ENCODE measurements at places on chromosomes 1 and 21.

DNA sequence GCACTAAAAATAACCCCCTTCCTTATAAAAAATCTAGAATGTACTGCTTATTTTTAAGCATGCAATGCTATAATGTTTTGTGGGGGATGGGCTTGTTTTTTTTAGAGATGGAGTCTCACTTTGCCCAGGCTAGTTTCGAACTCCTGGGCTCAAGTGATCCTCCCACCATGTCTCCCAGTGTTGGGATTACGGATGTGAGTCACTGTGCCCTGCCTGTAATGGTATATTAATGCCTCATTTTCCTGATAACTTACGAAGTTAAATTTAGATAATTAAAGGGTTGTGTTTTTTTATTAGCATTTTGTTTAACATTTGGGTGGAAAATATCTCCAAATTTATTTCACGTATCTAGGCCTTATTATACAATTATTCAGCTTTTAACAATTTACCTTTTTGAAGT lies 6.5 kb downstream of the RNF11 start:
- DNase-seq: no peak

- DNase-seq: no peak
Measured at GRCh38 chr1:231376875-231377549, 38.9 kb downstream of the SPRTN start.

GRCh38 chr1:213650603-213651002 lies 337.2 kb upstream of the PROX1 start:
- no peak for DNase-seq

- peak; percentile 94 for DNase-seq
Measured at GRCh38 chr1:30718636-30719405, 4.6 kb downstream of the MATN1 start.

DNA sequence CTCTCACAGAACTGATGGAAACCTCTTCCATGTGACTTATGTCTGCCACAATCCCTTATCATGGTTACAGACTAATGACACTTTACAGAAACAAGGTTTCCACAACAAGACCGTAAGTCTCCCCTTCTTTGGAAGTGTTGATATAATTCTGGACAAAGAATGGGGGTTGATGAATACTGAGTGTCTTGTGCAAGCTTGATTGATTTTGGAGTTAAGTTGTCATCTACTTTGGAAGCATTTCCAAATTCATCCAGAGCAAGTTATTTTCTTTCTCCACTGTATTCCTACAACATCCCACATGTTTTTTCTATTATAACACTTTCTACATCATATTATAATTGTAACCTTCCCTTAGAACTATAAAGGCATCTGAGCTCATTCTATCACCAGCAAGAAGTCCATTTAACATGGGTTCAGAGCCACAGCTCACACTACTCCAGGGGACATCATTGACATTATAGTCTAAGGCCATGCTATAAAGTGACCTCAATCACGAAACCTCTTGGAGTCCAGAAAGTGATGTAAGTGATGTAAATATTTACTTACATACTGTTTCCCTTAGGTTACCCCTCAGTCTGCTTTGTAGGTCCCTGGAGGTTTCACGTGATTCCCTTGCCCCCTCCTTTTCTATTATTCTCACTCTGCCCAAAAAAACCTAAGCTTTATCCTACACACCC lies 125.7 kb upstream of the PBX1 start:
- DNase-seq: no peak

Data from cerebellar nuclear complex (tissue), 1 donor.